ENCODE measurements at places on chromosomes 7 and 10.

GRCh38 chr10:11516431-11516746 lies 95.1 kb downstream of the USP6NL start:
- DNase-seq, result no peak

- peak; percentile 57 for DNase-seq
Observed at GRCh38 chr7:139118805-139119485, 9.4 kb upstream of the ZC3HAV1 start.

DNA sequence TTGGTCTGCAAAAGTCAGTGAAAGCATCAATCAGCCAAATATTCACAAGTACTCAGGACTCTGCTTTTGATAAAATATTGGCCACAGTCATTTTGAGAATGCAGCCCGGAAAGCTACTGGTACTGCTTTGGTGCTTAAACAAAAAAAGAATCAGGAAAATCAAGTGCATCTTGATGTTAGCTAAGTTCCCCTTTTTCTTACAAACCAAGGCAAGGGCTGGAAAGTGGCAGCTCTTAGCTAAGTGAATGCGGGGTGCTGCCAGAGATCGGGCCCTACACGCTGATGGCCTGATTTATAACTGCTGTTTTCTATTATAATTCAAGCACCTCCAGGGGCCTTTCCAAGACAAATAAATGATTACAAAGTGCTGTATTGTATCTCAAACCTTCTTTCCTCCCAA lies 136.8 kb upstream of the MGMT start:
- DNase-seq, result no peak

GRCh38 chr7:2117646-2118045 lies 115.1 kb downstream of the MAD1L1 start:
- no peak for DNase-seq

DNA sequence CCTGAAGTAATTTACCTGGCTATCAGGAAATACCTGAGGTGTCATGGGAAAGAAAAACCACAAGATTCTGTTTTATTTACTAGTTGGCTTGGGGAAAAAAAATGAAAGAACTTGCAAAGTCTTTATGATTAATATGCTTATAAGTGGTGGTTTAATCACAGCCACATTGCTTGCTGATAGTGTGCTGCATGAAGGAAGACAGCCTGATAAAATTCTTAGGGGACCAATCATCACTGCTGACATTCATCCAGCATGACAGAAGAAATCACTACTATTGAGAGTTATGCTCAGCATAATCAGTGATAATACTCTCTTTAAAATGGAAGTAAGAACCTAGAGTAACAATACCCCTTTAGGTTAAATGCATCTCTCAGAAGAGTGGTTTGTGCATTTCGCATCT lies 150.2 kb upstream of the LRRN3 start:
- DNase-seq, result no peak

GRCh38 chr7:74501298-74501697 lies 47.6 kb downstream of the GTF2IRD1 start:
- no peak for DNase-seq

- no peak for DNase-seq
Observed at GRCh38 chr7:47458057-47458456, 123.9 kb downstream of the TNS3 start.

DNA sequence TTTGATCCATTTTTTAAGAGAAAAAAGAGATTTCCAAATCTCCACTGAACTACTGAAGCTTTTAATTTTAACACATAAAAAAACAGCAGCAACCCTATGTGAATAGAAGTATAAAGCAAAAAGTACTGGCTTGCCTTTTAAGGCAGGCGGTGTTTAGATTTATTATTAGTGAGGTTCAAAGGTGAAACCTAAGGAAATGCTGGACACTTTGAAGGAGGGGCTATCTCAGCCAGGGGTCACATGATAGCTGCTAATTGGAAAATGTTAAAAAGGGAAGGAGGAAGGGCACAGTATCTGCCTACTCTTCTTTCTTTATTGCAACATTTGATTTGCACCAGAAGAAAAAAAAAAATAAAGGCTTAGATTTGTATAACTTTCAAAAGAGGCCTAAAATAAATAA lies 183.8 kb downstream of the SKAP2 start:
- DNase-seq, result no peak

Measured in CD4-positive, alpha-beta T cell treated with Interleukin-4 for 1 hour (primary cell).